Kasumi-1 (cell line): ENCODE measurements at places on chromosomes 5 and 9.
A peak's percentile ranks its signal among the peaks of the same experiment; 100 is the strongest.

- no peak for DNase-seq
Measured at GRCh38 chr5:80964919-80965318, 4.8 kb downstream of the RASGRF2 start.

DNA sequence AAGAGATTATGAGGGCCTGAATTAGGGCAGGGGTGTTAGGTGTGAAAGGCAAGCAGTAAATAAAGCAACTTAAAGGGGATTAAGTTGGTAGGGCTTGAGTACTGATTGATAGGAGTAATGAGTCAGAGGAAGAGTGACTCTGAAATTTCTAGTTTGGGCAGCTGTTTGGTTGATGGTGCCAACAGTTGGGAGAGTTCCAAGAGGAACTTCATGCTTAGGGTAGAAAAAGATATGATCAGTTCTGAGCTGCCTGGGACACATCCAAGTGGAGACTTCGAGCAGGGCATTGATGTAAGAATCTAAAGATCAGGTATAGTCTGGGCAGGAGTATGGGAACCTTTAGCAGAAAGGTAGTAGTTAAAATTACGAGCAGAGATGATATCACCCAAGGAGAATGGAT, 10.2 kb downstream of the MAMDC2 start:
- no peak for DNase-seq

DNA sequence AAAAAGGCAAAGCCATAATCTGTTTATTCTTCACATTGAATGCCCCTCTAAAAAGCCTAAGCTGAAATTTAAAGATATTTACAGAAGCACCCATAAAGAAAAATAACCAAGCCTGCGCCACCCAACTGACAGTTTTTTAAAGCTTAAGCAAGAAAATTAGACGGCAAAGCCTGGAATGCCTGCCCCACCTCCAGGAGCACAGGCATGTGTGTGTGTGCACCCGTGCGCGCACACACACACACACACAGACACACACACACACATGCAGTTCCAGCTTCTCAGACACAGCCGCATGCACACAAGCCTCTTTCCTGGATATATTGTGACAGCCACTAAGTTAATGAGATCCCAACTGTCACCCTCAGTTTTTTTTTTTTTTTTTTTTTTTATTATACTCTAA, 88.2 kb downstream of the FRMD3 start:
- no peak for DNase-seq

GRCh38 chr5:62134811-62135210, 171.2 kb upstream of the KIF2A start:
- DNase-seq: peak; percentile 28

DNA sequence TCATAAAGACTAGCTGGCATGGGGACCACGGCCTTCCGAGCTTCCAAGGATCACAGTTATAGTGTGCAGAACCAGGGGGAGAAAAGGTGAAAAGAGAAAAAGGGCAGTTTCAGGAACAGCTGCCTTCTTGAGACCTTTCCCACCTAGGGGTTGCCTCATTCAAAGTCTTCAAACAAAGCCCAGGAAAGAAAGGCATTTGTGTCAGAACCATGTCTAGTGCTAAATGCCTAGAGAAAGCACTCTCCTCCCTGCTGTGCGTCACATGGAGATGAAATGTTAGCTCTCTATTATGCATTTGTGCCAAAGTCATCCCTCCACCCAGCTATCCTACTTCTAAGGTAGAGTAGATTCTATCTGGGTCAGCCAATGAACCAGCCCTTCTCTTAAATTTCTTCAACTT, 1037.3 kb upstream of the WWC1 start:
- DNase-seq: no peak

- DNase-seq: peak; percentile 88
Measured at GRCh38 chr5:40904205-40904993, 4.9 kb upstream of the C7 start.

DNA sequence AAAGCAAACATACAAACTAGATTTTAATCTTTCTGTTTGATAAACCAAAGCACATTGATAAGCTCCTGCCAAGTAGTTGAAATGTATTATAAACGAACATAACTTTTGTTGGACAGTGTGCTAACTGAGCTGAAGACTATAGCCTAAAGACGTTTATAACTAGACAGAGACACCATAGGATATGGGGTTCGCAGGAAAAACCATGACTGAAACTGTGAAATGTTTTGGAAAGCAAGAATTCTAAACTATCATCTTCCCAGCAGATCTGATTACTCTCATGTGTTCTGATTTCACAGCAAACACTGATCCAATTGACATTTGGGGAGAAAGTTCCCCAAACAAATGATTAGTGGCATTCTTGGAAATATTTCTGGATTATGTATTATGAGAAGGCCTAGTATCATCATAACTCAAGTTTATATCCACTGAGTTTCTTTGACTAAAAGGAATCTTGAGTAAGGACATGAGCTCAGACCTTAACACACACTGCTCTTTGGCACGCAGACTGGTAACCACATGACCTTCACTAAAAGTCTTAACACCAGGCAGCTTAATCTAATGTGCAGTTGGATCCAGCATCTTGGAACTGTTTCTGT, 375.2 kb downstream of the ZNF608 start:
- no peak for DNase-seq
